CD4-positive, alpha-beta T cell treated with Interleukin-1 beta for 1 hour (primary cell): ENCODE measurements at places on chromosomes 7 and 10.

DNA sequence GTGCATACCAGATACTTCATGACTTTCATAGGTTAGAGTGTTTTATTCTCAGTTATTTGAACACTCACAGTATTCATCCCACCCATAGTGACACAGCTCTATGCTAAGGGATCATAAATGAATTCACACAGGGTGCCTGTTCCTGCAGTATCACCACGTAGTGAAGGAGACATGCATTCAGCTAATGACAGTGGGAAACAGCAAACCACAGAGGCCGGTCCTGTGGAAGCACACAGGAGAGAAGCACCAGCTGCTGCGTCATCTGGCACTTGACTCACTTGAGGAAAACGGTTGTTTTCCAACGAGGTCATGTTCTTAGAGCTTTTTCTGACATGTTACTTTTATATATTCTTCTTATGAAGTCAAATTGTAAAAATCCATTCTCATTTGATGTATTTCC lies 73.0 kb downstream of the UBE3C start:
- no peak for DNase-seq

DNA sequence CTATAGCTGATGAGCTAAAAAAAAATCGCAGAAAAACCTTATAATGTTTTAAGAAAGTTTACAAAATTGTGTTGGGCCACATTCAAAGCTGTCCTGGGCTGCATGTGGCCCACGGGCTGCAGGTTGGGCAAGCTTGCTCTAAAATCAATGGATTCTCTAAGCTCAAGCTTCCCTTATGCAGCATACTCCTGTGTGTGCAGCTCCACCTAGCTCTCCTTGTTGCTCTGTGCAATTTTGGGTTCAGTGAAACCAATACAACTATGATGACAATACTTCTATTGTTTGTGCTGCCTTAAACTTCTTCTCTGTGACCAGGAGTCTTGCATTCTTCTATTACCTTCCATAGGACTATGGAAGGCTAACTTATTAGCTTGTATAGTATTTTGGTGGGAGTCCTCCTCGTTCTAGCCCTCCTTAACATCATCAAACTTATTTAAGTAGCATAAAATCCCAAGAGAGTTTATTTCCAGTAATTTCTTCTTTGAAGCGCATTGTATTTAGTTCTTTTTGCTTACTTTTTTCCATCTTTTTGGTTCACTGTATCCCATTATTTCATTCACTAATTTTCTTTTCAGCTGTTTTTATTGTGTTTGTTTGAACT lies 170.9 kb upstream of the SMIM30 start:
- no peak for DNase-seq

DNA sequence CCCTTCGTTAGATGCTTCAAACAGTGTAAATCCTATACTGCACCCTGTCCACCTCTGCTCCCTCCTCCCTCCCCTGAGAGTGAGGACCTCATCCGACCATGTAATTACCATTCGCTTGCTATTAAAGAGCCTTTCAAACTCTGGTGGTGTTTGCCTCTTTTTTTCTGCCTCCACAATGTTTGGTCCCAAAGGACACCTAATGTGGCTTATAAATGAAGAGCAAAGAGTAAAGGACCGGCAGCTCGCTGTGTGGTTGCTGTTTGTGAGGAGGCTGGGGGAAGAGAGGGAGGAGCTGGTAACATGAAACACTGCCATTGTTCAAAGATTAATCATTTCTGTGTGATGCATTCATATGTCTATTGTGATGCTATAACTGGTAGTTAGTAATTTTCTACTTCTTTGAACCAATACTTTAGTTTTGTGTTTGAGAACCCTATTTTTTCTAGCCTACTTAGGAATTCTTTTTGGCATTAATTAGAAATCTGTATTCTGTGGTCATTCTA lies 27.9 kb downstream of the MTURN start:
- DNase-seq: no peak

DNA sequence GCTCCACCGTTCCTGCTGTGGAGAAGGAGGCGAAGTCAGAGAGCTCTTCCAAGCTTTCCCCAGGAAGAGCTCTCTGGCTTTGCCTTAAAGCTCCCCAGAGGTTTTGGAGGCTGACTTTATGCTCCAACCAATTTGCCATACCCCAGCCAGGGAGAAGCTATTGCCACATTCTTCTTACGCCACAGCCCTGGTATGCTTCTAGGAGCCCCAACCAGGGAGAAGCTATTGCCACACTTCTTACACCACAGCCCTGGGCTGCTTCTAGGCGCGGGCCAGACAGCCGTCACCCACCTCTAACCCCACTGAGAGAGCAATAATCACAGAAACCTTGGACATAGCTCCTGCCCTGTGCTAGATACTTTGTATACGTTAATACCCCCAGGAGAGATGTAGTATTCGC lies 951 bp downstream of the ELOVL3 start:
- no peak for DNase-seq
